NK-92 treated with Interleukin-12 subunit alpha and Interleukin-12 subunit beta, amount 100 ng/mL, for 24 hours (cell line): ENCODE measurements at places on chromosomes 4 and X.

- no peak for DNase-seq
Measured at GRCh38 chr4:17920681-17921080, 100.9 kb downstream of the LCORL start.

DNA sequence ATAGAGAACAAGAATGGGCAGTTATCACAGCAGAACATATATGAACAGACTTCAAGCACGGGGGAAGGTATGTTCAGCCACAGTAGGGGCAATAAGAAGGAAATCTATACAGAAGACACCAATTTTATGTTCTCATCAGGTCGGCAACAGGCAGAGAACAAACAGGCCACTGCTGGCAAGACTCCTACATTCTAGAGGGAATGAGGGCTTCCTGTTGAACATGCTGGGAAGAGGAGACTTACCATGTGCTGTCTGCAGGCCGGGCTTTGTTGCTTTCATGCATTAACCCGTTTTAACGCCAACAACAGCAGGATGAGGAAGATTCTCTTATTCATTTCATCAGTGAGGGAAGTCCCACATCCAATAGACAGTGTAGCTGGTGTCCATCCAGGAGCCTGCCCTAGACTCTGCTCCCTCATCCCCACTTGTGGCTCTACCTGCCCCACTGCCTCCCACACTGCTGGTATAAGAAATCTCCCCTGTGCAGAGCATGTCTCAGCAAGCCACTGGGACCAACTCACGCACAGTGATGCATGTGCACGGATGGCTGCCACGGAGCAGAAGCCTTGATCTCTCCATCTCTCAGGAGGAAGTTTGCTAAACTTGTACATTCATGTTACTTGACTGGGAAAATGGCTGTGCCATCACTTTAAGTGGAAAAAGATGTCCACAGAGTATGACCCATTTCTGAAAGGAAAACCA, 84.5 kb downstream of the ACOX3 start:
- DNase-seq: no peak

DNA sequence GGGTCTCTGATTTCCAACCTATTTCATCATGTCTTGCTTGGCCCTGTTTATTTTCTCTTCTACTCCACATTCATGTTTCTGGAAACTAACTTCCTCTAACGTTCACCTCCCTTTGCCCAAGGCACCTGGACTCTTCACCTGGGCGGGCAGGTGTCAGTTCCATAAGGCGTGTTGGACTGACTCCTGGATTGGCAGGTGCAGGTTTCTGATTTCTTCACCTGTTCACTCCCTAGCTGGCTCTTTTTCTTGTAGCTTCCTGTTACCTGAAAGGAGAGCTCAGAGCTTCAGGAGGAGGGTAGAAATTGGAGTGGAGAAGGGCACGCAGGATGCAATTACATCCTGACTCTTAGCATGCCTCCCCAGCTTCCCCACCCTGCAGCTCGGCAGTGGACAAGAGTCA, 350.8 kb upstream of the KLF3 start:
- no peak for DNase-seq

DNA sequence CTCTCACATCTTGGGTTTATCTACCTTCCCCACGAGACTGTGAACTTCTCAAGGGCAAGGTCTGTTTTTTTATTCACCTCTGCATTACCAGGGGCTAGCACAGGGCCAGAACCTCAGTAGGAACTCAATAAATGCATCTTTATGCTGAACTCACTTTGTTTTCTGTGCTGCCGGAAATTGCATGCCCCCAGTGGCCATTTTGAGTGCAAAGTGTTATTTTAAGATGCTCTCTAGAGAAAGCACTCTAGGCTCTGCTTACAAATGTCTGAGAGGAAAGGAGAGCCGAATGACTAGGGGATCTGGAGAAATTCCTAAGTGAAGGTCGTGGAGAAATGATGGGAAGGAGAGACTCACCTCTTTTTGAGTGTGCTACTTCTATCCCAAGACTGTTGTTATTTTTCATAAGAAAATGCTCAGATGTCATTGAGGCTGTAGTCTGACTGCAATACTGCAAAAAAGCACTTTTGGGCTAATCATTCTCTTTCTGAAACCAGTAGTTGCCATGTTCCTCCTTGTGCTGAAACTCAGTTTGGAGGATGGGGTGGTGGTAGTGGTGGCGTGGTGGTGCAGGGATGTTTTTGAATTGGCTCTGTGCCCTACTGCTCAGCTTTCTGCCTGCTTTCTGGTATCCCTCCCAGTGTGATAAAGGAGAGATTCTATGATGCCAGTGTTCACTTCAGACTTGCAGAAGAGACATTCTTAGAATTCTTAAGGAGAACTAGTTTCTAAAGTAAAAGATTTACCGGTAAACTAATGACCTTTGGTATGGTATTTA, 41.3 kb downstream of the DOCK11 start:
- no peak for DNase-seq
